ENCODE measurements at places on chromosomes 12 and 14. TPM values are rescaled to one million over a fixed set of nuclear protein-coding genes. Genes with fewer than 3 reads are reported as not detected.

DNA sequence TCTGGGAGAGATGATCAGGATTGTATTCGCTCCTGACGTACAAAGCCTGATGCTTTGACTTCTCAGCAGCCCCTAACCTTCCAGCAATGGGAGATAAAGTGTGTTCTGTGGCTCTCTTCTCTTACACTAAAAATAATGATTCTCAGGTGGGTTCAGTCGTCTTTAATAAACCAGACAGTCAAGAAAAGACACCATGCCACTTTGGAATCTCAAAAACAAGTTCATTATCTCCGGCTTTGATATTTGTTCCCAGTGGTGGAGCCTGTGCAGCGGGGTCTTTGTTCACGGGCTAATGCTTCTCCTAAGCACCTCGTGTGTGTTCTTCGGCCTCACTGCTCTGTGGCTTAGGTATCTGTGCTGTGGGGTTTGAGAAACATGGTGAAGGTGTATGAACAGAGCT, 1.6 kb downstream of the ACVR1B start:
- no peak for DNase-seq

- no peak for DNase-seq
Measured at GRCh38 chr12:51098611-51099010, 15.2 kb upstream of the CSRNP2 start.

The KRT75 gene
- not detected for total RNA-seq

GRCh38 chr12:72502546-72502945, 230.4 kb downstream of the TRHDE start:
- DNase-seq: no peak

Data from right atrium auricular region (tissue), 2 donors.